ENCODE measurements at places on chromosomes 2 and 18.
A peak's percentile ranks its signal among the peaks of the same experiment; 100 is the strongest.

DNA sequence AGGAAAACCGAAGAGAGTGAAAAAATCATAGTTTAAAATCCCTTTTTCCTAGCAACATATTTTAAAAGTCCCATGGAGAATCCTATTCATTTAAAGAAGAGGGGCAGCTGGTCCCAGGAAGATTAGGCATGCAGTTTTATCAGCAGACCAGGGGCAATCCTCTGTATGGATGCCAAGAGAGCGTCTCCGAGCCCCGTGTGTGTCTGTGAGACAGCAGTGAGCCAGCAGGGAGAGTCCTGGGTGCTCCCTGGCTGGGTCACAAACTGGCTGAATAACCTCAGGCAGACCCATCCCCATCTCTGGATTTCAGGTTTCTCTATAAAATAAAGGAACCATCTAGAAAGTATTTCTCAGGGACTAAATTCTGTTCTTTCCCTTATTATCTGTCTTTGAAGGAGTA lies 128.2 kb upstream of the RIOK3 start:
- no peak for DNase-seq

GRCh38 chr18:13395577-13395976 lies 177.0 kb downstream of the LDLRAD4 start:
- no peak for DNase-seq

GRCh38 chr2:85887566-85888019 lies 1.2 kb downstream of the ST3GAL5 start:
- DNase-seq, result peak; percentile 50

- DNase-seq, result no peak
These were observed 1103.9 kb upstream of the KLHL29 start for GRCh38 chr2:22281033-22281432.

DNA sequence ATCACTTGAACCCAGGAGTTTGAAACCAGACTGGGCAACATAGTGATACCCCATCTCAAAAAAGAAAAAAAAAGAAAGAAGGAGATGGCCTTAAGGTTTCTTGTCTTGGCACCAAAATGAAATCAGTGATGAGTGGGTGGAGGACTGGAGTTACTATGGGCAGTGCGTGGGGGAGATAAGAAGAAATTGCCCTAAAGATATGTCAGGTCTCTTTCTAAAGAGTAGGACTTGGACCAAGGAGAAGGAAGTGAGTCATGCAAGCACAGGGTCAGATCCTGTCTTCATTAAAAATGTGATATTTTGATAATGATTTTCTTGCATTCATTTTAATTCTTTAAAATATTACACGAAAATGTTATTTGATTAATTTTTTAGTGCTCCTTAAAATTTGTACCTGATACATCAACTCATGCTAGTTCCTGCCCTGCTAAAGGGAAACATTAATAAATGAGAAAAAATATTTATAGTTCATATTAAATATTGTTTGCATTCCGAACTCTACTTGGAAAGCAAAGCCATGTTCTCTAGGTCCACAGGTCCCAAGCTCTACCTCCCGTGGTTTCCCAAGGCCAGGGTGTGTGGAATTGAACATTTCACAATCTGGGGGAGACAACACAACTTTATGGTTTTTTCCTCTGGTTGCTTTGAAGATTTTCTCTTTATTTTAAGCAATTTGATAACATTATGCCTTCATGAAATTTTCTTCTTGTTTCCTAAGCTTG lies 62.6 kb upstream of the CTLA4 start:
- DNase-seq, result no peak

GRCh38 chr2:230324503-230324902 lies 2.5 kb upstream of the SP140L start:
- DNase-seq, result no peak

GRCh38 chr18:77140439-77141109 lies 8.0 kb upstream of the MBP start:
- DNase-seq, result no peak

DNA sequence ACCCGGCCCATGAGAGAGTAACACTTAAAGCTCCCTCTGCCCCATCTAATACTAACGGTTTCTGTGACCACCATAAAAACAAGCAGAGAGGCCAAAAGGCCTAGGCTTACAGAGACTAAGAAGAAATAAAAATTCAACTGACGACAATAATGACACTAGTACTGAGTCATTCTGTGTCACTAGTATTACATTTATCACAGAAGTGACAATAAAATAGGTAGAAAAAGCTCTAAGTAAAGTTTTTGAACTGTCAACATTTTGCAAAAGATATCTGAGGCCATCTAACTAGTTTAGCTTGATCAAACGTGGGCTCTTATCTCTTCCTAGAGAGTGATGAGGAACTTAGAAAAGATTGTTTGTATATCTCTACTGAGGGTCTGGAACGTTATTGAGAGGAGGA lies 35.6 kb downstream of the AP1S3 start:
- DNase-seq, result no peak

GRCh38 chr18:27843783-27844777 lies 332.9 kb downstream of the CDH2 start:
- DNase-seq, result no peak

- no peak for DNase-seq
These were observed 38.2 kb downstream of the CERS6 start for GRCh38 chr2:168494190-168494711.

- peak; percentile 78 for DNase-seq
These were observed 151.9 kb upstream of the PELI1 start for GRCh38 chr2:64296140-64296480.

GRCh38 chr18:45312555-45313126 lies 302.6 kb upstream of the SLC14A2 start:
- DNase-seq, result no peak

GRCh38 chr2:129361688-129362087 lies 617.8 kb upstream of the RAB6C start:
- DNase-seq, result no peak

- DNase-seq, result no peak
These were observed 135.1 kb downstream of the CHST9 start for GRCh38 chr18:27049969-27050368.
